ENCODE measurements at places on chromosomes 4 and X. TPM values are rescaled to one million over a fixed set of nuclear protein-coding genes. Genes with fewer than 3 reads are reported as not detected.

DNA sequence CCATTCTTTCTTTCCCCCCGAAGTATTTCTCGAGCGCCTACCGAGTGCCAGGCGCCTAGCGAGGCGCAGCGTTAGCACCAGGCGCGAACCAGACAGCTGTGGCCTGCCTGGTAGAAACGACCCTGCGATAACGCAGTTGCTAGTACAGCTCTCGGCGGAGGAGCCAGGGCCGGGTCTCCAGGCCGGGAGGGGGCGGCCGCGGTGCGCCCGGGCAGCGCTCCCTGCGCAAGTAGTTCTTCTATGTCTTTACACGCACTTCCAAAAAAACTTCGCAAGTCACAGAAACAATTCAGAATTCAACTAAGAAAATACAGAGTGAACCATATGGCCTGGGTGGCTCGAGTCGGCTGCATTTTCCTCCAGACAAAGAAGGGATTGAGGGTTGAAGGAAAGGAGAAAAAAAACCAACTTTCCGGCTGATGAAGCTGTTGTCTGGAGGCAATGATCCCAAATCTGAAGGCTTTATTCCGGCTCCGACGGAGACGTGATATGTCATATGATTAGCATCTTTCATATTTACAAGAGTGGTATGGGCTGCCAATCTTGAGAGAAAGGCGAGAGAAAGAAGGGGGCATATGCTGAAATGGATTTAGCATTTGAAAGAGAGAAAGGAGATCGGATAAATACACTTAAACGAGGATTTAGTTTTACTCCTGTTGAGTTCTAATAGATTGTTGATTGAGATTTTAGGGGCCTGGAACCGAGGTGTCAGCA lies 7.2 kb upstream of the NEUROG2 start:
- DNase-seq = peak; percentile 25

DNA sequence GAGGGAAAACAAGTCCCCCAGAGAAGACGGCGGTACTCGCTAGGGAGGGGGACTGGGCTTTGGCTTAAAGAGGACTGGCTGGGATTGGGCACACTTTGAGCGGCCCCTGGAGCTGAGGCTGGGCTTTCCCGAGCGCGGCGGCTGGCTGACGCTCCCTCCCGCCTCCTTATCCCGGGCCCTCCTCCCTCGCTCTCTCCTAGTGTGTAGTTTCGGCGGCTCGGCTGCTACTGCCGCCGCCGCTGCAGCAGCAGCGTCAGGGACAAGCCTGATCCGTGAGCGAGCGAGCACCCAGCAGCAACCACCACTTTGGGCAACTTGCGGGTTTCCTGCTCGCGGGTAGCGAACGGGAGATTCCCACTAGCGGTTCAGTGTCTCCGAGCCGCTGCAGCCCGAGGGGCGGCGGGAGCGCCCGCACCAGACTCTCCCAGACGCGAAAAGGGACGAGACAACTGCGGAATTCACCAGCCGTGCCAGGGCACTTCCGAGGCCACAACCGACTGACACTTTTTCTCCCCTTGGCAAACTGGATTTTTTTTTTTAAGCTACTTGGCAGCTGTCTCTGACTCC lies 632 bp upstream of the PCDH7 start:
- DNase-seq = no peak

GRCh38 chr4:55435141-55435841 lies 39.5 kb downstream of the TMEM165 start:
- no peak for DNase-seq

DNA sequence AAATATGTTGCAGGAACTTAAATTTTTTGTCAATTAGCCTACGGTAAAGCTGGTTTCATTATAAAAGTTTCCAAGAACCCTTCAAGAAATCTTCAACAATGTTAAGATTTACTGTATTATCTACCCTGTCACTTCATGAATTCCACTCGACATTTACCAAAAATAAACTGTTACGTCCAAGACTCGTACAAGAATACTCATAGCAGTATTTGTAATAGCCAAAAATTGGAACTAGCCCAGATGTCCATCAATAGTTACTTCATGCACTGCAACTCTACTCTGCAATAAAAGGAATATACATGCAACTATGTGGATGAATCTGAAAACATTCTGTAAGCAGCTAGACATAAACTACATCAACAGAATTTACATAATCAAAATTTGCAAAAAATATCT lies 13.4 kb downstream of the RBMX start:
- DNase-seq = no peak

GRCh38 chr4:81827577-81828202 lies 356.0 kb upstream of the RASGEF1B start:
- DNase-seq = no peak

- no peak for DNase-seq
These were observed 91.0 kb downstream of the BEND2 start for GRCh38 chrX:18129690-18130089.

The IL2RG gene
- polyA plus RNA-seq = 1,411 TPM

The F8A3 gene
- 9.2 TPM for polyA plus RNA-seq

The NPY5R gene
- not detected for polyA plus RNA-seq
